ENCODE measurements at places on chromosomes 12 and 14.

GRCh38 chr12:92612611-92613010 is 90.2 kb upstream of the PLEKHG7 start:
- no peak for DNase-seq

- no peak for DNase-seq
Measured at GRCh38 chr12:906062-906585, 43.4 kb downstream of the RAD52 start.

DNA sequence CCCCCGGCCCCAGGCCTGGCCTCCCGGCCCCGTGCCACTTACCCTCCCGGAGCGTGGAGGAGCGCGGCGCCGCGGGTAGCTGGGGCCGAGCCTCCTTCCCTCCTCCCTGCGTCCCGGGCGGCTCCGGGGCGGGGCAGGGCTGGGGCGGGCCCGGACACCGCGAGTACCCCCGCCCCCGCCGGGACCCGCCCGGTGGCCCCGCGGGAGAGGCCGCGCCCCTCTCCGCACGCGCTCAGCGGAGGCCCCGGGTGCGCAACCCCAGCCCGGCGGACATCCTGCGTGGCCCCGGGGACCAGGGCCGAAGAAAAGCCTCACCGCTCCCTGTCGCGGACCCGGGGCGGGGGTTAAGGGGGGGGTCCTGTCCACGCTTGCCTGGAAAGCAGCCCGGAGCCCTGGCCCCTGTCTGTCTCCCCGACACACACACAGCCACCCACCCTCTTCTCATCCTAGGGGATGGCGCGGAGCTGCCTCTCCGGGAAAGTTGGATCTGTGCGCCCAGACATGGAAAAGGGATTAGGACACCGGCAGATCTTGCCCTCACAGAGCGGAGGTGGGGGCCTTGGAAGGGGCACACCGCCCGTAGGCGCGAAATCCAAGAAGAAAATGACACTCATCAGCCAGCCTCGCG is at the start of gene SYNE3:
TSS of gene SYNE3 (minus strand) at position 97 of the 628 bp plus-strand sequence. CDS start 40,829 bp downstream, outside the sequence.
- no peak for DNase-seq

- DNase-seq = no peak
Measured at GRCh38 chr12:32270818-32271710, 128.3 kb upstream of the FGD4 start.

DNA sequence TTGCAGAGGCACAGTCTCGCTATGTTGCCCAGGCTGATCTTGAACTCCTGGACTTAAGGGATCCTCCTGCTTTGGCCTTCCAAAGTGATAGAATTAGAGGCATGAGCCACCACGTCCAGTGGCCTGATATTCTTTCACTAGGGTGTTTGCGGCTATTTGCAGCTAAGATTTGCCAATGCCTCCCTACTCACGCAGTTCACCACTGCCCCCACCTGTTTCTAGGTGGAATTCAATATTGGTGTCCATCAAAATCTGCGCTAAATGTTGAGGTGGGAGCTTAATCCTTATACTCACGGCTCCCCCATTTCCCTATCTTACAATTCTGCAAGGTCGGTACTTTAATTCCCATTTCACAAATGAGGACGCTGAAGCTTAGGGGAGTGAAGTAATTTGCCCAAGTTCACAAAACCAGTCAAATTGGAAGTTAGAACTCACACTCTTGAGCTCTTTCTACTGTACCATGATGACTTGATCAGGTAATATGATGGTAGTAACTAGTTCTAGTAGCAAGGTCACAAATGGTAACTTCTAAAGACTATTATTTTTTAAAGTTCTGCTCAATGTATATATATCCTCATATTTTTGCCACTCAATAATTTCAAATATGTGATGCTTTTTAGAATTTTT is 22.1 kb upstream of the LRRC9 start:
- DNase-seq = peak; percentile 8

DNA sequence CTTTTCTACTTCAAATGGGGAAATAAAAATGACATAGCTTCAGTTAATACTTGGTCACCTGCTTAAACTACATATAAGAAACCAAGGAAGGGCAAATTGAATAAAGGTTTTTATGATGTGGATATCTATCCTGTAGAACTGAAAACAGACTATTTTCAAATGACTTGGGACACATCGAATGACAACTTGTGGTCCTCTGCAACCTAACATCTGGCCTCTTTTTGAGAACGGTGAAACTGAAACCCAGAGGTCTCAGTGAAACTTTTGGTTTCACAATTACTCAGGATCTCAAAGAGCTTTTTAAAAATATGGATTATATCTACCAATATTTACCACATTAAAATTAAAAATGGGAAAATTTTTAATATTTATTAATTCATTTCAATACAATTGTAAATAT is 65.2 kb downstream of the PPP2R5E start:
- DNase-seq = no peak

DNA sequence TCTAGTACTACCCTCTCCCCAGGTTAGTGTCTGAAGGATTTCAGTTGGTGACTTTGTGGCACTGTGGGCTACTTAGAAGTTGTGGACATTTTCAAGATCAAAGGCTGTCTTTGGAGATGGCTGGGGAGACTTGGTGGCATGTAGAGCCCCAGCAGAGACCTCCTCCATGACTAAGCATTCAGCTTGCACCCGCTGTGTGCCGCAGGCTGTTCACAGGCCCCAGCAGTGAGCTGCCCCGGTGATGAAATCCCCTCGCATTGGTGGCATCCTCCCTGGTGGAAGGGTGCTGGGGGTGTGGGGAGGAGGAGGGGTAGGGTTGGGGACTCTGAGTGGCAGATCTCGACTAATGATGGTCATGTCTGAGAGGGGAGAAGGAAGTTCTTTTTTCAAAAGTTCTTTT is 173.9 kb downstream of the TSPAN9 start:
- peak; percentile 1 for DNase-seq

GRCh38 chr12:81542065-81543010 is 216.8 kb downstream of the PPFIA2 start:
- no peak for DNase-seq

GRCh38 chr12:27696864-27697564 is 767 bp downstream of the REP15 start:
- DNase-seq = no peak

- peak; percentile 80 for DNase-seq
Measured at GRCh38 chr14:21825149-21825743, 151.6 kb upstream of the OR4E1 start.

GRCh38 chr12:5013266-5013730 is 30.4 kb upstream of the KCNA5 start:
- DNase-seq = no peak

- DNase-seq = no peak
Measured at GRCh38 chr12:31751085-31751484, 22.3 kb upstream of the AMN1 start.

Measured in AML-193 (cell line).